ENCODE measurements at places on chromosomes 16 and 17.

DNA sequence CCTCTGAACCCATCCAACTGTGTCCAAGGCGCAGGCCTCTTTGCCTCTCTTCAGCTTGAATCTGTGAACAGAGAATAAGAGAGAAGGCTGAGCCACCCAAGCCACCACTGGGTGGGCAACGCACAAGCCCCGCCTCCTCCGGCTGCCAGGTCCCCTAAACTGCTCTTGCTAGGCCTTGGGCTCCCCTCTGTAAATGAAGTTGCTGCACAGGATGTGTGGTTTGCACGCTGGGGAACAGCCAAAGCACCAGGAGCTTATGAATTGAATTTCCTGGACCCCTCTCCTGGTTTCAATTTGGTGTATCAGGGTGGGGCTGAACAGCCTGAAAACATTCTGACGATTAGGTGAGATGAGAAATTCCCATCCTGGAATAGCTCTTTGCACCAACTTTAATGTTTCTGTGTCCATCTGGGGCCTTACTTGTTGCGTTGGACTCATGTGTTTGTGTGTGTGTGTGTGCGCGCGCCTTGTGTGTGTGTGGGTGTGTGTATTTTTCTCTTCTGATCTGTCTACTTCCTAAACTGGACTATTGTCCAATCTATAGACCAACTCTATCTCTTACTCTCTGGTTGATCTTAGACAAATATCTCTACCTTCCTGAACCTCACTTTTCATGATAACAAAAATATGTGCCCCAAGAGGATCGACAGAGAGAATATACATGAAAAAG, 2.3 kb downstream of the CCL1 start:
- DNase-seq: no peak

GRCh38 chr16:12496186-12496585, 307.5 kb downstream of the CPPED1 start:
- DNase-seq: no peak

DNA sequence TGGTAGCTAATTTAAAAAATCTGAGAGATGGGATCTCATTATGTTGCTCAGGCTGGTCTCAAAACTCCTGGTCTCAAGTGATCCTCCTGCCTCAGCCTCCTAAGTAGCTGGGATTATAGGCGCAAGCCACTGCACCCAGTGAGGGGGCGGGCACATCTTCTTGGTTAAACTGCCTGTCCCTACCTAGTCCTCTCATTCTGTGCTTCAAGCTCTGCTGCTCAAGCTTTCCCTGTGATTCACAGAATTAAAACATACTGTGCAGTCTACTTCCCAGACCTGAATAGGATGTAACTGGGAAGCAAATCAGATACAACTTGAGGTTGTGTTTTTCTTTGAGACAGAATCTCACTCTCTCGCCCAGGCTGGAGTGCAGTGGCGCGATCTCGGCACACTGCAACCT, 2.3 kb downstream of the MRPL38 start:
- no peak for DNase-seq

DNA sequence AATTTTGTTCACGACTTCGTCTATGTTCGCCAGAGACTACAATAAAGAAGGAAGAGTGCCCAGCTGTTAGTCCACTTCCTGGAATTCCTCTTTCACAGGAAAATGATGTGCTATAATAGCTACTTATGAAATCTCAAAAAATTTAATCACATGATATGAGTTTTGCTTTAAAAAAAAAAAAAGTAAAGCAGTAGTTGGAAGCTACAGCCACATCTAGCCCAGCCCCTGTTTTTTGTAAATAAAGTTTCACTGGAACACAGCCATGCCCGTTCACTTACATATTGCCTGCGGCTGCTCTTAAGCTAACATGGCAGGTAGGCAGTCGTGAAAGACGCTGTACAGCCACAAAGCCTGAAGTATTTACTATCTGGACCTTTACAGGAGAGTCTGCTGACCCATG, 15.3 kb downstream of the VPS53 start:
- no peak for DNase-seq

DNA sequence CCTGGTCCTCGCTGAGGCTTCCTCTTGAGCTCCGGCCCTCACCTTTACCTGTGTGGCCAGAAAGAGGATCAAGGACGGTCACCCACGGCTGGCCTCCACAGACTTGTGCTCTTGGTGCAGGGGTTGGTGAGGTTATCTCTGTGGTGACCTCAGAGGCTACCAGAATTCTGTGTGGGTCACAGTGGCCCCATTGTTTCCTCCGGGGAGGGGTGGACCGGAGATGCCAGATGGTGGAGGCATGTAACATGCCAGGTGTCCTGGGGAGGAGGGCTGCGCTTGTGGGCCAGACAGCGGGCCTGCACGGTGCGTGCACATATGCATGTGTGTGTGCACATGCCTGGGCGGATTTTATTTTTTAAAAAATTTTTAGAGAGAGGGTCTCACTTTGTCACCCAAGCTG, 6.3 kb downstream of the SGCA start:
- DNase-seq: no peak

Measured in activated naive CD4-positive, alpha-beta T cell (primary cell).